Epithelial cell of umbilical artery (primary cell): ENCODE measurements at places on chromosomes 5 and 9. TPM values are rescaled to one million over a fixed set of nuclear protein-coding genes. Genes with fewer than 3 reads are reported as not detected.

Gene SNCAIP
- total RNA-seq = 12.7 and 19.8 TPM in 2 replicates

Gene STPG3
- total RNA-seq = not detected in 2 replicates

Gene AK3
- 45.8 and 47.7 TPM in 2 replicates for total RNA-seq

Gene PCDHA1
- total RNA-seq = 0.32 TPM in 1 of 2 replicates, not detected in the other

Gene TICAM2
- 1.3 and 1.5 TPM in 2 replicates for total RNA-seq

Gene GRM6
- total RNA-seq = not detected in 2 replicates

Gene MELK
- total RNA-seq = 28.3 and 38.1 TPM in 2 replicates

Gene SLC25A48
- not detected in 2 replicates for total RNA-seq

Gene OGN
- total RNA-seq = not detected in 2 replicates
